SJSA1 (cell line): ENCODE measurements at places on chromosomes 5 and 9.

DNA sequence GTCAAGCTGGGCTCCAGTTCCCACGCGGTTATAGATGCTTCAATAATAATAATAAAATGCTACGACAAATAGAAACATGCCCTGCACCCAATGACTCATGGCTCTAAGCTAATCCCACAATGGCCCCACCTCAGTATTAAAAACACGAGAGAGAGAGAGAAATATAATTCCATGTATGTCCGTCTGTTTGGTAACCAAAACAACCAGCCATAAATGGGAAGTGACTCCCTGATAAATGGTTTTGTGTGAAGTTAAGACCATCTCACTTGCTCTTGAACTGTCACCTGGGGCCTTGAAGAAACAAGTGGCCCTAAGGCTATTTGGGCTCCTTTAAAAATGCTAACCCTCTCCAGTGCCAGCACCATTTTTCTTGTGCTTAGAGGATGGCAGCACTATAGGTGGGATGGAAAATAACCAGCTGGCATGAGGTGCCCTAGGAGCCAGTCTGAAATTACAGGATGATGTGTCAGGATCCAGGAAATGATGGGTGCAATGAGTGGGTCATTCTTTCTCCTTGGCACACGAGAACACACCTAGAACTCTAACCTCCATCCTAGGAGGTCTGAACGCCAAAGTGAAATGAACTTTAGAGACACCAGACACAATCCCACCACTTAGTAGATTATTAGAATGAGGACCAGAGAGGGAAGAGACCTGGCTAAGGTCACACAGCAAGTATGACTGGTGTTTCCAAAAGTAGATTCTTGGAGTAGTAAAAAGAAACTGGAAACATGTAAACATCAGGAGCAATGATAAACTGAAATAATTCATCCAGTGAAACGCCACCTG, 35.7 kb upstream of the ADRB2 start:
- no peak for DNase-seq

GRCh38 chr9:94697972-94698581, 28.4 kb upstream of the AOPEP start:
- peak; percentile 56 for DNase-seq

DNA sequence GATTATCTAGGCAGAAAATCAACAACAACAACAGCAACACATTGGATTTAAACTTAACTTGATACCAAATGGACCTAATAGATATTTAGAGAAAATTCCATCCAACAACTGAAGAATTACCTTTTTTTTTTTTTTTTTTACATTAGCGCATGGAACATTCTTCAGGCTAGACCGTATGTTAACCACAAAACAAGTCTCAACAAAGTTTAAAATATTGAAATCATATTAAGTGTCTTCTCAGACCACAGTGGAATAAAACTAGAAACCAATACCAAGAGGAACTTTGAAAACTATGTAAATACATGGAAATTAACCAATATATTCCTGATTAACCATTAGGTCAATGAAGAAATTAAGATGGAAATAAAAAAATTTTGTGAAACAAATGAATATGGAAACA, 315.8 kb downstream of the CSNK1G3 start:
- DNase-seq = no peak

DNA sequence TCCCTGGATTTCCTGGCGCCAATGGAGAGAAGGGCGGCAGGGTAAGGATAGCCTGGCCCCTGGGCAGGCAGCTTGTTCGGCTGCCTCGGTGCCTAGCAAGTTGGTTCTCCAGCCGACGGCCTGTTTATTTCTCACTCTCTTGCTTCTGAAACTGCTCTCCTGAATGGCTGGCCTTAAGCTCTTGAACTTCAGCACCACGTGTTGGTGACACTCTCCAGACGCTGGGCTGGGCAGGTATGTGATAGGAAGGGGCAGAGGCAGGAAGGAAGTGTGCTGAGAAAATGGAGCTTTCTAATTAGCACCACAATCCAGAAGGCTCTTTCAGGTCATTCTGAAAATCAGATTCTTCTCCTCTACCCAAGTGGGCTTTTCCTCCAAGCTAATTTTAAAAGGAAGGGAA, 91.4 kb upstream of the FCN2 start:
- DNase-seq = no peak

GRCh38 chr5:54257366-54258118, 52.8 kb downstream of the ARL15 start:
- DNase-seq = no peak

GRCh38 chr9:116234081-116234480, 80.5 kb downstream of the PAPPA start:
- peak; percentile 85 for DNase-seq

DNA sequence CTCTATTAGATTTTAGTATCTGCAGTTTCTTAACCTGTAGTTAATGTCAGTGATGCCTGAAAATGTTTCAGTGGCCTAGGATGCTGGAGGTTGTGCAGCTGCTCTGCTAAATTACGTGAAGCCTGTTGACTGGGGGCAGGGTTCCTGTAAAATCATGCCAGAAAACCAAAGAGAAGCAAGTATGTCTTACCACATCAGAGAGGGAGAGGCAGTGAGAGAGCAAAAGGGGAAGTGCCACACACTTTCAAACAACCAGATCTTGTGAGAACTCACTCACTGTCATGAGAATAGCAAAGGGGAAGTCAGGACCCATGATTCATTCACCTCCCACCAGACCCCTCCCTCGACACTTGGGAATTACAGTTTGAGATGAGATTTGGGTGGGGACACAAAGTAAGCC, 83.9 kb upstream of the CYLC2 start:
- DNase-seq = no peak

DNA sequence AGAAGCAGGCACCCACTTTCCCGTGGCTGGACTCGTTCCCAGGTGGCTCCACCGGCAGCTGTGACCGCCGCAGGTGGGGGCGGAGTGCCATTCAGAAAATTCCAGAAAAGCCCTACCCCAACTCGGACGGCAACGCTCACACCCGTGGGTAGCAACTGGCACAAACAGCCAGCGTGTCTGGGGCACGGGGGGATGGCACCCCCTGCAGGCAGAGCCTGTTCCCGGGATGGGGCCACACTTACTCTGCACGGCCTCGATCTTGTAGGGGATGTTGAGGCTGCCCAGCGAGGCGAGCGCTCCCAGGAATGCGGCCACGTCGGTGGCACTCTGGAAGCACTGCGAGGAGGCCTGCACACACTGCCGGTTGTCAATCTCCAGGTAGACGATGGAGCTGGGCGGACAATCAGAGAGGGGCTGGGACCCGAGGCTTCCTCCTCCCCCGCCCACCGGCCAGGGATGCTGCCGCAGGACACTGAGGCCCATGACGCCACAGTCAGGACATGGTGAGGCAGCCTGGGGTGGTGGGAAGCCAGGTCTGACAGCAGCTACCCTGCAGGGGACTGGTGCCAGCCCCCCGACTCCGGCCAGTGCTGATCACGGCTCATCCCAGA, 20.2 kb upstream of the SEC16A start:
- no peak for DNase-seq
